Activated CD4-positive, alpha-beta T cell treated with anti-CD3 and anti-CD28 coated beads, Interleukin-2, amount 50 U/mL, for 24 hours (primary cell): ENCODE measurements at places on chromosomes 3 and 15.

DNA sequence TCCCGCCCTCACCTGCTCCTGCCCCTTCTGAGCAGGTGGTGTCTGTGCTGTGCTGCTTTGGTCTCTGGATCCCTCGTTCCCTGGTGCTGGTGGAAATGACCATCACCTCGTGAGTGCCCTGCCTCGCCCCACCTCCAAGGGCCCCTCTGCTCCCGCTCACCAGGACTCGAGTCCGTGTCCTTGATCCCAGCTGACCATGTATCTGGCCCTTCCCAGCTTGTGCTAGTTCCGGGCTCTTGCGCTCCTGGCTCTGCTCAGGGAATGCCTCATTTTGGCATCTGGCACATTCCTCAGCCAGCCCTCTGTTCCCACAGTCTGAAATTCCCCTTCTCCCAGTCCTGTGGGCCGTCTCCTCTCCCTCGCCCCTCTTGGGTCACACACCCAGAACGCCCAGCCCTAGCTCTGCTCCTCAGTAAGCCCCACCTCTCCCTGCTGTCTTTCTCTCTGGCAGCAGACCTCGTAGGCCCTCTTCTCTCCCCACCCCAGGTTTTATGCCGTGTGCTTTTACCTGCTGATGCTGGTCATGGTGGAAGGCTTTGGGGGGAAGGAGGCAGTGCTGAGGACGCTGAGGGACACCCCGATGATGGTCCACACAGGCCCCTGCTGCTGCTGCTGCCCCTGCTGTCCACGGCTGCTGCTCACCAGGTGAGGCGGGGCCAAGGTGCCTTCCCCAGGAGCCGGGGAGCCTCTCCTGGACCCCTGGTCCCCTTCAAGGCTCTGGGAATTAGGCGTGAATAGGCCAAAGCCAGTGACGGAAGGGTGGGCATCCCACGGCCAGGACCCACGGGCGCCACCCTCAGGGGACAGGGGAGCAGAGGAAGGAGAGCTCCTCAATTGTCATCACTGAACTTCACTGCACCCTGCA is 11.5 kb downstream of the SLC51A start:
- DNase-seq = no peak

DNA sequence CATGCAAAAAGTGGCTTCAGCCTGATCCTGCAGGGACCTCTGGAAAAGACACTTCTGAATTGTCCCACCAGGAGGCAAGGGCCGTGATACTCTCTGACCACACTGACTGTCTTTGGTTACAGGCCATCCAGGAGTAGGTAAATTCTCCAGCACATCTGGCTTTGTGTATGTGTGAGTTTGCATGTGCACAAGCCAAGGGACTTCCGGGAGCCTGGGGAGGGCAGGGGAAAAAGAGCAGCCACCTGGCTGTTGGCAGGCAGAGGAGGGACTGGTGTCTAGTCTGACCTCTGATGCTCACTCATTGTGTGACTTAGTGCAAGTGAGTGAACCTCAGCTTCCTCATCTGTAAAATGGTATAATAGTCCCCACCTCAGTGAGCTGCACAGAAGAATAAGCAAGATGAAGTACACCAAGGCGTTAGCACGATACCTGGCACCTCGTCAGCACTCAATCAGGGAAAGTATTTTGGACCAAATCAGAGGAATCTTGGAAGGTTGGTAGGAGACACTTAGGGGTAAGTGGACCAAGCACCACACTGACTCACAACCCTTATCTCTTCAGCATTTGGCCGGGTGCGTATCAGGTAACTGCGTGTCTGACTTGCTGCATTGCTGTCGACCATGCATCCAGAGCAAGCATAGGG is 19.1 kb downstream of the KLHL6 start:
- DNase-seq = no peak

GRCh38 chr3:155494332-155494731 is 200.8 kb upstream of the STRIT1 start:
- no peak for DNase-seq

DNA sequence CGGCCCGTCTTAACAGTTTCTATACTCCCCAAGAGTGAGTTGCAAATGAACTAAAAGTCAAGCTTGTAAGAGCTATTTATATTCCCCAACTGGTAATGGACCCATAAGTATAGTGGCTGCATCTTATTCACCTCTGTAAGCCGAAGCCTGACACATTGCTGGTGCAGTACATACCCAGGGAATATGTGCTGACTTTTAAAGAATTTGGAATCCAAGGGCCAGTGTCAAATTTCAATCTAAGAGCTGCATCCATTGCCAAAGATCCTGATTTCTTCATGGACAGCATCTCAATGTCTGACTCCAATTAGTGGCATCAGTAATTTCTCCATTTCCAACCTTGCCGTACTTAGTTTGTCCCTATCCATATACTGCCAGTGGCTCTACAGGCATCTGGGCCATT is 42.0 kb downstream of the FRMD4B start:
- DNase-seq = no peak

GRCh38 chr3:70989174-70989573 is 594.4 kb downstream of the FOXP1 start:
- DNase-seq = no peak
